Stimulated activated CD4-positive, alpha-beta T cell treated with anti-CD3 and anti-CD28 coated beads, TNF-alpha, amount 100 ng/mL, for 4 hours (primary cell): ENCODE measurements at places on chromosomes 3 and 15.

- DNase-seq: no peak
Measured at GRCh38 chr3:107861904-107862303, 228.9 kb downstream of the CD47 start.

DNA sequence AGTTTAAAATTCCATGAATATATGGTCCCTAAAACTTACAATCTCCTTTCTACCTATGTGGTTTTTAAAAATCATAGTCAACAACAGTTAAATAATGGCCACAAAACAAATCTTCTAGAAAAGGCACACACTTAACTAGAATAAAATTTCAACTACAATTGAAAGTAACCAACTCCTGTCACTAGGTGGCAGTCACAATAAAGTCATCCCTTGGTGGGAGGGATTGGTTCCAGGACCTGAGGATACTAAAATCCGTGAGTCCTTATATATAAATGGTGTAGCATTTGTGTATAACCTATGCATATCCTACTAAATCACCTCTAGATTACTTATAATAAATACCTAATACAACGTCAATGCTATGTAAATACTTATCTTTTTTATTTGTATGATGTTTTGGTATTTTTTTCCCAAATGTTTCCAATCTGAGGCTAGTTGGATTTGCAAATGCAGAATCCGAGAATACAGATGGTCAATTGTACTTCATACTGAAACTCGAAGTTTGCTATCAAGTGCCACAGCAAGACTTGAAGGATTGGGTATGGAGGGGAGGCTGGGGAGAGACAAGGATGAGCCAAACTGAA, 172.6 kb downstream of the FMN1 start:
- no peak for DNase-seq

GRCh38 chr15:63836579-63836978, 2.8 kb upstream of the HERC1 start:
- DNase-seq: no peak

DNA sequence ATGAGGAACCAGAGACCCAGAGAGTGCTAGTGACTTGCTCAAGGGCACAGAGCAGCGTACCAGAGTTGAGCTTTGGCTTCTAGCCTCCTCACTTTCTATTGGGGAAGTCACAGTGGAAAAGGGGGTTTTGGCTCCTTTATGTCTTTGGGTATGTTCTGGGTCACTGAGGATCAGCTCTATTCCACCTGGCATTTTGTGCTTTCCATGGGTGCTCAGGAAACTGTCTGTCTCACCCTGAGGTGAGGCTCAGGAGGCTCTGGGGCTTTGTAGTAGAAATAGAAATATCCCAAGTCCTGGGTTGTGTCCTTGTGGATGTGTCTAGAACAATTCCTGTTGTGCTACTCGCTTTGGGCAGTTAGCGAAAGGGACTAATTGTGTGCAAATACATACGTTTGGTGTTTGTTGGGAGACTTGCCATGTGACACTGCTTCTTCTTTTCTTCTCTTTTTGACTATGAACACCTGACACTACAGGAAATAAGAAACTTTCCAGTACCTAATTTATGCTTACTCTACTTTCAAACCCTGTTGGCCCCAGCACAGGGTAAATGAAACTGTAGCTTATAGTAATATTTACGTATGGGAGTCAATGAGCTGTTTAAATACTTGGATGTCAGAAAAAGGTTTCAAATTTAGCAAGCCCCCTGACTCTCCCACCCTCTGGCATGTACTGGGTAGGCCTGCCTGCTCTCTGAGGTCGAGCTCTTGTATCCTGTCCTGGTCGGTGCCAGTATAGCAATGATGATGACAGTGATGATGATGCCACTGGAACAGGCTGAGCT, 35.6 kb downstream of the SMAD3 start:
- DNase-seq: no peak

GRCh38 chr3:84077479-84077878, 881.3 kb upstream of the CADM2 start:
- DNase-seq: no peak

DNA sequence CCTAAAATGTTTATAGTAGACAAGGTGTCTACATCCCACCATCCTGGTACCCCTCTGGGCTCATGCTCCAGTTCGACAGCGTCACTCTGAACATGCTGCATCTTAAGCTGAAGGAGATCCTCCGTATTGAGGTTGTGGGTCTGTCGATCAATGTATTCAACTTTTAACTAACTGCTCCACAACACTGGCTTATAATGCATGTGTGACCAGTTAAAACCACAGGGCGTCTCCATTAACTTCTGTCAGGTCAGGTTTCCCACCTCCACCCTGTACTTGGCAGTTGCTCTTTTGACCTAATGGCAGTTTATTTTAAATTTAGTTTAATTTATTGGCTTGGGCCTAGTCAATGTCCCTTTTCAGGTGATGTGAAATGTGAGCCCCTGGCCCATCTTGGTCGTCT, 17.8 kb upstream of the RARRES1 start:
- no peak for DNase-seq

- DNase-seq: no peak
Measured at GRCh38 chr3:167928381-167928780, 167.3 kb downstream of the GOLIM4 start.

- DNase-seq: no peak
Measured at GRCh38 chr3:188946351-188947240, 225.2 kb upstream of the TPRG1 start.

DNA sequence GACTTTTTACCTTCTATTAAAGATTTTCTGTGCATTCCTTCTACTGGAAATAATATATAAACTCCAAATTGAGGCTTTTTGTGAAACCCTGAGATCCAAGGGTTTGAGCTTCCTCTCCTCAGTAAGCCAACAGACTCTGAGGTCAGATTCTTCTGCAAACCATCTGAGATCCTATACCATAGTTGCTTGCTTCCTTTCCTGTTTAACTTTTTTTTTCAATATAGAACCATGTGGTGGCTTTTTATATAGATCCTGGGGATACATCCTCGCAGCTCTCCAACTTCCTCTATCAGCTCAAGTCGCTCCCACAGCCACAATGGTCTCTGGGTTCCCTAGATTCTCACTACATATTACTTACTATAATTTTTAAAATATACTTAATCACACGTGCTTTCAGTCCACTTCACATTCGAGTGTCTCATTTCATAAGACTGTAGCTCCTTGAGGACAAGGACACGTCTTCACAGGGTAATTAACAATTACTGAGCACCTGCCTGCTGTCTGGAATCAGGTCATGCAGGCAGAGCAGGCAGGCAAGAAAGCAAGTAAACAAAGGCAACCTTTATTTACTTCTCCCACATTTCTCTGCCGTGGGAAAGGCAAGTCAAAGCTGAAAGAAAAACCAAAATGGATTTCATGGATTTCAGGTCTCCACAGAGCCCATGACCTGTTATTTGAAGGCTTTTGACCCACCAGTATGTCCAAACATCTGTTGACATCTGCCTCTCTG, 941.5 kb downstream of the FHIT start:
- no peak for DNase-seq

GRCh38 chr3:61092870-61093269, 158.4 kb downstream of the FHIT start:
- DNase-seq: no peak

- DNase-seq: no peak
Measured at GRCh38 chr15:79919749-79920511, 23.1 kb upstream of the MTHFS start.

DNA sequence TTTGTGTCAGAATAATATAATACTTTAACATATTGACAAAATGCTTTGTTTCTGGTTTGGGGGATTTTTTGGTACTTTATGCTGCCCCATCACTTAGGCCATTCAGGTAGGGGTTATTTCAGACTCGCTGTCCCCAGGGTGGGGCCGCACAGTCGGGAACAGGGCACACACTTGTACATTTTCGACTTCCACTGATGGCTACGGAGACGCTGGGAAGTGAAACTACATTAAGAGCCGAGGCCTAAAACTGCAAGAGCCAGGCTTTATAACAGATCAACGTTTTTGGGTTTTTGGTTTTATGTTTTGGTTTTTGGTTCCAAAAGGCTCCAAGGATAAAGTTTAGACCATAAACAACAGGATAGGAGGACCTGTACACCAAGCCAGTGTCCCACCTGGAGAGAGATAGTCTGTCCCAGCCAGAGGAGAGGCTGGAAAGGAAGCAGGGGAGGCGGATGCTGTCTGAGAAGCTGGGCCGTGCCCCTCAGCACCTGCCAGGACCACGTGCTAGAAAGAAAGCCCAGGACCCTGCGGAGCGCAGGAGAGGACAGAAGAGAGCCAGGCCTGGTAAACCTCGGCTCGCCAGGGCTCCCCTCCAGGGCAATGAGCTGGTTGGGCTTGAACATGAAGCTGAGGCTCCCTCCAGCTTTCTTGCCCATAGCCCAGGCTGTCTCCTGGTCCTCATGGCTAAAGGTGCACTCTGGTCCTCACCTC, 111.7 kb downstream of the CHSY1 start:
- DNase-seq: no peak

GRCh38 chr3:134858441-134859035, 63.5 kb downstream of the EPHB1 start:
- no peak for DNase-seq

DNA sequence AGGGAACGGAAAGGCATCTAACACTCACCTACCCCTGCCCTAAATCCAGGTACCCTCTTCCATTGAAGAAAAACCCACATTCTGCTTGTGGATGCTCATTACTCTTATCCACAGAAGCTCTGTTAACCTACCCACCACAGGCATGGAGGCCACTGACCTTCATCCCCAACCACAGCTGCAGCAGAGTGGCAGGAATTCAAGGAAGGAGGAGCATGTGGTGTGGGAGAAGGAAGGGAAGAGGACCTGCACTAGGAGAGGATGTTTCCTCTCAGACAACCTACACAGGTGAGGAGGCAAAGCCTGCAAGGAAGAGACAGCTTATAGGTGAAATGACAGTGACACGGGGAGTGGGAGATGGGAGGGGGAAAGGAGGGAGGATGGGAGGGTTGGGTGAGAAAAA, 192.5 kb upstream of the TSC22D2 start:
- DNase-seq: no peak

DNA sequence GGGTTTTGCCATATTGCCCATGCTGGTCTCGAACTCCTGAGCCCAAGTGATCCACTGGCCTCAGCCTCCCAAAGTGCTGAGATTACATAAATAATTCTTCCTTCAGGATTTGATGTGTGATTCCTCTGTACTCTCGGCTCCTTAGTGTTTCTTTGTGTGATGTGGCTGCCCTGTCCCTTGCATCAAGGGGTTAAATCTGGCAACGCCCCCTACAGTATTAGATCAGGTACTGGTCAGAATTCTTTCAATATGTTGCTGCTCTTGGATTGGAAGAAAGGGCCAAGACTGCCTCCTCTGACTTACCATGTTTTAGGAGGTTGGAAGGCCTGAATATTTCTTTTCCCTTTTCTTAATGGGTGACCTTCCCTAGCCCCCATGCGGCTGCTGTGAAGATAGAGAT, 390.6 kb upstream of the WNT5A start:
- DNase-seq: no peak

GRCh38 chr3:9732080-9732739, 675 bp downstream of the BRPF1 start:
- DNase-seq: no peak

DNA sequence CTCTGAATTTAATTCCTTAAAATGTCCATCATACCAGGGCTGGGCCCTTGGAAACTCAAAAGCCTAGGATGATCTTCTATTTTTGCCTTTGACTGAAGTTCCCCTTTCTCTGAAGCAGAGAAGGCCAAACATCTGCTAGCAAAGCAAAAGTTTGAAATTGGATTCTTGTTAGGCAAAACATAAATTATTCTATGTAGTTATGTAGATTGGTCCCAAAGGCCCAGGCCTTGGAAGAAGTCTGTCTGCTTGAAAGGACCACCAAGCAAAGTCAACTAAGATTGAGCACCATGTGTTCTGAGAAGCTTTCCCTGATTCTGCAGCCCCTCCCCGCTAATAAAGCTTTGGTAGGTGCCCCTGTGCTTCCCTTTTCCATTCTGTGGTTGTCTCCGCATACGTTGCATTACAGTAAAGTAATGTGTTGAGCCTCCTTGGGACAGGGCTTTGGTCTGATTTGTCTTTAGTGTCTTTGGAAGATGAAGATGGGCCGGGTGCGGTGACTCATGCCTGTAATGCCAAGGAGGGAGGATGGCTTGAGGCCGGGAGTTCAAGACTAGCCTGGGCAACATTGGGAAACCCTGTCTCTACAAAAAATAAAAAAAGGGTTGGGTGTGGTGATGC, 56.4 kb downstream of the RPL39L start:
- no peak for DNase-seq

DNA sequence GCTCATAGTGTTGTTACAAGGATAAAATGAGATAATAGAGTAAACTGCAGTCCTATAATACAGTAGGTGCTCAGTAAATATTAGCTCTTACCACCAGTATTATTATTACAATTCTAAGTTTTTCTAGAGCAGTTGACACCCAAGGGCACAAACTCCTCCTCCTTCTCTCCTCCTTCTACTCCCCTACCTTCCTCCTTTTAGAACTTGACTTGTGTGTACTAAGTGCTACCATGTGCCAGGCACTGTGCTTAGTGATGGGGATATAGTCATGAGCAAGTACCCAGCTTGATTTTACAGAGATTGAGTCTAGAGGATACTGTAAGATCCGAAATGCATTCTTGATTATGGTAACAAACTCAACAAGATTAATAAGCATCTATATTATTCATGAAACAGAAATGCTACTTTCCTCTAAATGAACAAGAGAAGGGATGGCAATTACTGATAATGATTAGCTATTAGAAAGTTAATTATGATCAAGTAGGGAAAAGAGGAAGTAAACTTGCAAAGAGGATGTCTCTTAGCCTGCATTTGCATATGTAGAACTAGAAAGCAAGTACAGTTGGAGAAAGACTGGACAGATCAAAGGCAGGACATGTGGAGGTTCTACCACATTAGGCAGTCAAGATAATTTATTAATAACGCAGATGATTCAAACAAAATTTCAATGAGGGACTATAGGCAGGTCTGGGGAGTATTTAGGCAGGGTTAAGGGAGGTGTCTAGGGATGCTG, 72.3 kb downstream of the CLDN11 start:
- DNase-seq: no peak

GRCh38 chr3:72346526-72346926, 501.7 kb downstream of the SHQ1 start:
- DNase-seq: no peak
